ENCODE measurements at places on chromosomes 12 and 14.

DNA sequence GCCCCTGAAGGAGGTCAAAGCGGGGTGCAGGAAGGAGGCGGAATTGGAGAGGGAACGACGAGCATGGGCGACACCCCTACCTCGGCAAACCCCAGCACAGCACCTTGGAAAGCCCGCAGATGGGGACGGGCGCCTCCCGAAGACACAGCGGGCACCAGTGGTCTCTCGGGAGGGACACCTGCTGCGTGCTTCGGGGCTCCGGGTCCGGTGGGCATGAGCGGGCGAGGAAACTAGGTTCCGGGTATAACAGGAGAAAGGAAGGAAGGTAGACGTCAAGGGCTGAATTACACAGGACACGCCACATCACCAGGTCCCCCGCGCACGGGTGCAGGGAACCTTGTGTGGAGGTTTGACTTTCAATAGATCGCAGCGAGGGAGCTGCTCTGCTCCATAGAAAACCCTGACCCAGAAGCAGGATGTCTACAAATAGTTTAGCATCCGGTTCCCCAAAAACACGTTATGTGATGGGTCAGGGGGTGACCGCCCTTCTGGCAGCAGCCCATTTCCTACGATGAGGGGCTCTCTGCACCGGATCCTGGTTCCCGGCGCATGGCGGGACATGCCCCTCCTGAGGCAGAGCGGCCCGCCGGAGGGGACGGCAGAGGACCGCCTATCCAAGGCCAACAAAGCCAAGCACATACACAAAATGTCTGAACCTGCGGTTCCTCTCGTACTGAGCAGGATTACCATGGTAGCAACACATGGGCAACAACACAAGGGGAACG lies 196.9 kb downstream of the ALG10 start:
- no peak for DNase-seq

- peak; percentile 13 for DNase-seq
These were observed 273.9 kb downstream of the TRHDE start for GRCh38 chr12:72546106-72546505.

DNA sequence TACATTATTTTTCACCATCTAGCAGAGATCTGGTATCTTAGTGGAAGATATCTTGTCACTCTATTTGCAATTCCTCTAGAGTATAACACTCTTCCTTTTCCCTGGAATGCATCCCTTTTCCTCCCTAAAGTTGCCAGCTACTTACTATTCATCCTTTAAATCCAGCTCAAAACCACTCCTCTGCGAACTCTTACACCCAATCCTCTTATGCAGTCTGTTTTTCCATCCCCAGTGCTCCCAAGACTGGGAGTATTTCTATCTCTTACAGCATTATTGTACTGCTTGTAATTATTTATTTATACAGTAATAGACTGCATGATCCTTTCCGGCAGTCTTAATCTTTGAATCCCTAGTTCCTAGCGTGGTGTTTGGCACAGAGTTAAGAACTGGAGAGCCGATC lies 2.9 kb upstream of the SRGAP1 start:
- no peak for DNase-seq

- no peak for DNase-seq
These were observed 1.8 kb upstream of the CLEC2A start for GRCh38 chr12:9933958-9934357.

- DNase-seq, result no peak
These were observed 4.1 kb downstream of the C12orf75 start for GRCh38 chr12:105334582-105334981.

- DNase-seq, result no peak
These were observed 17.2 kb upstream of the LPCAT3 start for GRCh38 chr12:7035463-7035862.

DNA sequence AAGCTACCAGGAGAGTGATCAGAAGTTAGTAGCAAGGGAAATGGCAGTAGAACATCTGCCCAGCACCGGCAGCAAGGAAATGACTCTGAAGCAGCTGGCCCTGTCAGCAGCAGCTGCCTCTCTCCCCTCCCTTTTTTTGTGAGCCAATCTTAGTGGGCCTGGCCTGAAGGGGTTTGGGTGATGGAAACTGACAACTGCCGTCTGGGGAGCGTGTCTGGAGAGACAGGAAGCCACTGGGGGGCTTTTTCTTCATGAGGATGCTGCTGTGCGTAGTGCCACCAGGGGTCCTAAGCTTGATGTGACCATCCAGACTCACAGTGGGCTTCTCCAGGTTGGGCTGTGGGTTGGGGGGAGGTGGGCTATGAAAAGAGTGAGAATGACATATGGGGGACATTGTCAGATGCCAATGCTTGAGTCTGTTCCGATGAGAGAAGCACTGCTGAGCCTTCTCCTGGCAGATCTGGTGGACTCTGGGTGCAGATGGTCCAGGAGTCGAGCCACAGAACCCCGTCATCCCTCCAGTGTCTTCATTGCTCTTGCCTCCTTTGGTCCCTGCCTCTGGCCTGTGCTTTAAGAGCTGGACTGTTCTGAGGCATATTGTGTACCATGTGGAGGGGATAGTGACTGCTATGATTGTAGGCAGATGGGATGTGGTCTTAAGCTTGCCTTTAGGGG lies 87.6 kb upstream of the HIF1A start:
- DNase-seq, result no peak

DNA sequence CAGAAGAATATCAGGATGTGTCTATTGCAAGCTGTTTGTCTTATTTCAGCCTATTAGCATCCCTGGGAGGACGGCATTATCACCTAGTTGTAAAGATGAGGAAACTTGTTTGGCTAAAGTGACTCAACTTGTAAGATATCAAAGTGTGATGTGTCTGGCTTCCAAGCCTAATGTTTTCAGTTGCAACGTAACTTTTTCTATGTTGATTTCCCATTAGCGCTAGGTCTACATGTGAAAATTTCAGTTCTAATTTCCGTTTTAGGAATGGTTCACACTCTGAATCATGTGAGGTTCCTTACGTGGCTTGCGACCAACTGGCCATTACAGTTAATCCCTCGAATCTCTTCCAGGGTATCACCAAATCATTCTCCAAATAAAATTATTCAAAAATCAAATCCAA lies 58.0 kb downstream of the LLPH start:
- DNase-seq, result no peak

GRCh38 chr12:107545737-107546353 lies 139.8 kb upstream of the PWP1 start:
- DNase-seq, result peak; percentile 54

DNA sequence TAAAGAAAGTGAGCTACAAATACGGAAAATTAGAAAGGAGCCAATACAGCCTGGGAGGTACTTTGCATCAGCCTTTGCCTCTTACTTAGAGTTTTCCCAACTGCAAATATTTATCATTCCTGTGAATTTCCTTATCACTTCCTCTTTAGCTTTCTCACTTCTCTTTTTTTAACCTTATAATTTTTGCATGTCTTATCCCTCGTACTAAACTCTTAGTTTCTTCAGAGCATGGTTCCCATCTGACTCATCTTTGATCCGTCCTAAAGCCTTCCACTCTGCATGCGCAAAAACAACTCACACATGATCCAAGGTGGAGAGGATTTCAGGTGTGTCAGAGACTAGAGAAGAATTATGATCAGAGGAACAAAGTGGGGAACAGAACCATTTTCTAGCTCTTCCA lies 9.6 kb upstream of the SNAPC1 start:
- DNase-seq, result no peak

- DNase-seq, result no peak
These were observed 192.9 kb upstream of the OR4E1 start for GRCh38 chr14:21866479-21866878.

DNA sequence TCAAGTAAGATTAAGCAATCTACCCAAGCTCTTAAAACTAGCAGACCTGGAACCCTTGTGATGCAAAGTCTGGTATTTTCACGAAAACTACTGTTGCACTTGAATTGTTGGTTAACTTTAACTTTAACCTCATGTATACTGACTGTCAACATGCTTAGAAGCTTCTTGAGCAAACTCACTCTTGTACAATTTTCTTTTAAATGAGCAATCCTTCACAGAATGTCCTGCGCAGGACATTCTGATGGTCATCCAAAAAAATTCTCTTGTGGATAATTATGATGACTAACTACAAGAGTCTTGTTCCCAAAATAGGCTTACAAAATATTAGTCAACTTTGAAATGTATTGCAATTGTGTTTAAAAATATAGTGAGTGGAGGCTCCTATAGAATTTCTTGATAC lies 54.0 kb upstream of the PDE3A start:
- DNase-seq, result peak; percentile 86

DNA sequence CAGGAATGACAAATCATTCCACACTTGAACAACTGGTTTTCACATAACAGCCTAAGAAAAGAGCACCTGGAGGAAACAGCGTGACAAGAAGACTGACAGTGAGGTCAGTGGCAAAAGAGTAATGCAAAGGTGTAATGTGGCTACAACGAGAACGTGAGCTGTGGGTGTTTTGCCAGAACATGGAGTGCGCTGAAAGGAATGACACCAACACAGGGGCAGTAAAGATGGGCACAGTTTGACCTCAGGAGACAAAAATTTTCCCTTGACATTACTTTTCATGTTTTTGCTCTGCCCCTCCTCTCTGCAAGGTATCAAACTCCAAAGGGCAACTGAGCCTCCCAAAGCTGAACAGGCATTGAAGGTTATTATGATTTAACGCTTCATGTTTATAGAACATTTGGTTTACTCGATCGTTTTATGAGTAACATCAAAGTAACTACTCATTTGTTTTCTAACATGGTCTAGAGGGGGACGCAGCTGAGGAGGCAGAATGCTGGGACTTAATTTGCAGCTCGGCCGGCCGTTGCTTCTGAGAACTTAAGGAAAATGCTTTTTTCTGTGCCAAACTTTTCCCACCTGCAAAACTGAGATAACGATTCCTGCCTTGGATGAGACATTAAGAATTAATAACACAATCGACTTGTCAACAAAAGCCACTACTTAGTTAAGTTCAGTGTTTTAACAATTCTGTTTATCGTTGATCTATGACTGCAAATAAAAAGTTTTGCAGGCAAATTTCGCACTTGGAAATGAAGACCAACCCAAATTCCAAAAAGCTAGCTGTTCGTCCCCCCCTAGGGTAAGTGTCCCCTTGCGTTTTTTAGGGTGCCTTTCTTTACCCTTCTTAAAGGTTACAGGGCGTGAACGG lies 954 bp downstream of the HAUS4 start:
- DNase-seq, result no peak

DNA sequence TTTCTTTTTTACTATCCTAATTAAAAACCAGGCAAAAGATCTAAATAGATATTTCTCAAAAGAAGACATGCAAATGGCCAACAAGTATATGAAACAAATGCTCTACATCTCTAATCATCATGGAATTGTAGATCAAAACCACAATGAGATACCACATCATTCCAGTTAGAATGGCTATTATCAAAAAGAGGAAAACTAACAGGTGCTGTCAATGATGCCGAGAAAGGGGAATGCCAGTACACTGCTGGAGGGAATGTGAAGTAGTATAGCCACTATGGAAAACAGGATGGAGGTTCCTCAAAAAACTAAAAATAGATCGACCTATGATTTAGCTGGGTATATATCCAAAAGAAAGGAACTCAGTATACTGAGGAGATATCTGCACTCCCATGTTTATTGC lies 39.0 kb upstream of the C12orf75 start:
- DNase-seq, result no peak

DNA sequence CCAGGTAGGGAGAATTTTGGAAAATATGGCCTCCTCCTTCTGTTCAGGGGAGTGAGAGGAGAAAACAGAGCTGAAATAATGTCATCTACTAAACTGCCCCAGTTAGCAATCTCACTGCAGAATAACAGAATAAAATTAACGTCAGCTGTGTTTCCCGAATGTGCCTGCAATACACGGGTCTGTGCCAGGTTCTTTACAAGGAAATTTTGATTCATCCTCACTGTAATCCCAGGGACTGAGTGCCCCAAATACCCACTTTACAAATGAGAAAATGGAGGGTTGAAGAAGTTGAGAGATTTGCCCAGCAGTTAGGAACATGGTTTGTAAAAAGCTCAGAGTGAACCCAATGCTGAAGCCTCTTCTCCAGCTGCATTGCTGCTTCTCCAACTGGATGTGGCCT lies 21.3 kb upstream of the SERPINA6 start:
- no peak for DNase-seq

DNA sequence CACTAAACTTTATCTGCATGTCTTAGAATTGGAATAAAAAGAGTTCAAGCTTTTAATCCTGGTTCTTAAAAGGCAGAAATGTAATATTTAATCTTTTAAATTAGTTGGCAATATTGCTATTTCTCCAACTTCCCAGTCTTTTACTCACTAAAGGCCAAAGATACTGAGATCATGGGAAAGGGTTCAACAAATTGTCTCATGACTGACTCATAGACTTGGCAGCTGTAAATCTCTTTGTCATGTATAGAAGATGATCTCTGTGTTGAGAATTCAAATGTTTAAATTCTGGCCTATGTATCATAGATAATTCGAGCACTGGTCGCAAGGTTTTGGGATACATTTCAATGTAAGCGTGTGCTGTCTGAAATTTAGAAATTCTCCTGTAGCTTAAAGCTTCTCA lies 40.1 kb upstream of the STRAP start:
- peak; percentile 91 for DNase-seq

DNA sequence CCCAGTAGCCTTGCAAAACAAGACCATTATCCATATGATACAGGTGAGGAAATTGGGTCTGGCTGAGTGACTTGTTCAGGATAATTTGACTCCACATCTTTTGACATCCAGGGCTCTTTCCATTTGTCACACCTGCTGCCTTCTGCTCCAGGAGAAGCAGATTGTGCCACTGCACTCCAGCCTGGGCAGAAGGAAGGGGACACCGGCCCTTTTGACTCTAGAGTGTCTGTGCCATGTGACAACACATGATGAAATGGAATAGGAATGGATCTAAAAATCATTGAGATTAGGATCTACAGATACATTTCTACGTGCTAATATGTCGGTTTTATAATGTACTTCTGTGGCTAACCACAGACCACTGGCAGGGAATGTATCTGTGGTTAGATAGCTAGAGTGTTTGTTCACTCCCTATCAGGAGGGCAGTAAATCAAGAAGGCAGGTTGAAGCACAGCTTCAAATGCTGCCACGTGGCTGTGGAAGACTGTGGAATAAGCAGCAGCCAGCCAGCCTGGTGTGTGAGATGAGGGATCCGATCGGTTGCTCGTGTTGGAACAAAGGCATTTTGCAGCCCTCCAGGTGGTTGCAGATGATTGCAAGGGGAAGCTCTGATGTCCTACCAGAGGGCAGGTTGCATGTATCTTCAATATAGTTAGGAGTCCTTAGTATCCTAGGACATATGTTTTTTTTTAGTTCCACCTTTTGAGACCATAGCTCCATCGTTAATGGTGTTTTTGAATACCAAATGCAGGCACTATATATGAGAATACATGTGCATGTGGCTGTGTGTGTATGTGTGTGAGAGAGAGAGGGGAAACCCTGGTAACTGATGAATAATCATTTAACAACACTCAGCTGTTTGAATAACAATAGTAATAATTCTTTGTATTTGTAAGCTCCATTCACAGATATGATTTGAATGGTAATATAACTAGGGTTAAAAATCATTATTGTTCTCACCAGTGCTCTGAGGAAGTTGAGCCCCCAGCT lies 28.6 kb downstream of the EML1 start:
- peak; percentile 70 for DNase-seq

DNA sequence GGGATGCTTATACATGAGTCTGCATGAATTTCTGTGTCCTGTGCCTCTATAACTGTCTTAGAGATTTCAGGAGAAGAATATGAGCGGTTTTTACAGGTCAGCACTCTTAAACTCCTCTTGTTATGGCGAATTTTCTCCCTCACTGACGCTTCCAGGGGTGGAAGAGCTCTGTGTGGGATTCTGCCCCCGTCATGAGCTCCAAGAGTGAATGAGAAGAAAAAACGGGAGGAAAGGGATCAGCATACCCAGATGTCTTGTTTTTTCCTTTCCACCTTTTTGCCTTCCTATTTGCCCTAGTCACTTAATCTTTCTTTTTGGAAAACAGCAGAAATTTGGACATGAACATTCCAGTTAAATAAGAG lies 651 bp downstream of the PFKM start:
- no peak for DNase-seq

Data from skeletal muscle cell (primary cell).